ENCODE measurements at places on chromosomes 12 and 14. TPM values are rescaled to one million over a fixed set of nuclear protein-coding genes. Genes with fewer than 3 reads are reported as not detected.
A peak's percentile ranks its signal among the peaks of the same experiment; 100 is the strongest.

The FAM222A gene
- total RNA-seq = 5.5 TPM

DNA sequence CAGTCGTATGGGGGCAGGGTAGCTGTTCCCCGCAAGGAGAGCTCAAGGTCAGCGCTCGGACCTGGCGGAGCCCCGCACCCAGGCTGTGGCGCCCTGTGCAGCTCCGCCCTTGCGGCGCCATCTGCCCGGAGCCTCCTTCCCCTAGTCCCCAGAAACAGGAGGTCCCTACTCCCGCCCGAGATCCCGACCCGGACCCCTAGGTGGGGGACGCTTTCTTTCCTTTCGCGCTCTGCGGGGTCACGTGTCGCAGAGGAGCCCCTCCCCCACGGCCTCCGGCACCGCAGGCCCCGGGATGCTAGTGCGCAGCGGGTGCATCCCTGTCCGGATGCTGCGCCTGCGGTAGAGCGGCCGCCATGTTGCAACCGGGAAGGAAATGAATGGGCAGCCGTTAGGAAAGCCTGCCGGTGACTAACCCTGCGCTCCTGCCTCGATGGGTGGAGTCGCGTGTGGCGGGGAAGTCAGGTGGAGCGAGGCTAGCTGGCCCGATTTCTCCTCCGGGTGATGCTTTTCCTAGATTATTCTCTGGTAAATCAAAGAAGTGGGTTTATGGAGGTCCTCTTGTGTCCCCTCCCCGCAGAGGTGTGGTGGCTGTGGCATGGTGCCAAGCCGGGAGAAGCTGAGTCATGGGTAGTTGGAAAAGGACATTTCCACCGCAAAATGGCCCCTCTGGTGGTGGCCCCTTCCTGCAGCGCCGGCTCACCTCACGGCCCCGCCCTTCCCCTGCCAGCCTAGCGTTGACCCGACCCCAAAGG, 804 bp downstream of the GAPDH start:
- H3K27ac ChIP-seq = peak overlapping the region; percentile 96
- H3K4me3 ChIP-seq = peak overlapping the region; percentile 84
- peak; percentile 81 for DNase-seq
- H3K27me3 ChIP-seq = no peaks in the 10 kb centered on the region
- H3K36me3 ChIP-seq = peaks cover 71% of the 10 kb centered on the region

DNA sequence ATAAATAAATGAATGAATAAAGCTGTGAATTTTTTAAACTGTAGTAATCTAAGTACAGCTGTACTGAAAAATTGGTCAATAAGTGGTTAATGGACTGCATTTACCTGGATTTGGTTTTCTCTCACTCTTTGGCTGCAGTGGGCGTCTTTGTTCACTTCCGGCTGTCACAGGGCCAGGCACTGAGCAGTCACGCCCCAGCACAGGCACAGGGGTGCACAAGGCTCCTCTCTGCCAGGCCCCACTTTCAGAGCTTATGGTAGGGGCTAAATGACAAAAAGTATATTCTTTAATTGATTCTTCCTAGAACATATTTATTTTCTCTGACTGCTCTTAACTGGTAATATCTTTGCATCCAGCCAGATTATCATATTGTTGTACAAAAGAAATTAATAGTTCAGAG, 70.6 kb upstream of the DYNC1H1 start:
- DNase-seq = no peak
- no peaks in the 10 kb centered on the region for H3K27me3 ChIP-seq
- H3K4me3 ChIP-seq = no peak overlapping the region
- peaks cover 33% of the 10 kb centered on the region for H3K36me3 ChIP-seq

- no peaks in the 10 kb centered on the region for H3K4me1 ChIP-seq
- no peak overlapping the region for H3K4me3 ChIP-seq
- no peaks in the 10 kb centered on the region for H3K27me3 ChIP-seq
- DNase-seq = no peak
- H3K27ac ChIP-seq = no peak overlapping the region
- H3K36me3 ChIP-seq = no peaks in the 10 kb centered on the region
Measured at GRCh38 chr12:58326534-58326933, 385.2 kb downstream of the ATP23 start.

The NOS1 gene
- 18.0 TPM for total RNA-seq

The SLC25A21 gene
- total RNA-seq = 4.3 TPM

DNA sequence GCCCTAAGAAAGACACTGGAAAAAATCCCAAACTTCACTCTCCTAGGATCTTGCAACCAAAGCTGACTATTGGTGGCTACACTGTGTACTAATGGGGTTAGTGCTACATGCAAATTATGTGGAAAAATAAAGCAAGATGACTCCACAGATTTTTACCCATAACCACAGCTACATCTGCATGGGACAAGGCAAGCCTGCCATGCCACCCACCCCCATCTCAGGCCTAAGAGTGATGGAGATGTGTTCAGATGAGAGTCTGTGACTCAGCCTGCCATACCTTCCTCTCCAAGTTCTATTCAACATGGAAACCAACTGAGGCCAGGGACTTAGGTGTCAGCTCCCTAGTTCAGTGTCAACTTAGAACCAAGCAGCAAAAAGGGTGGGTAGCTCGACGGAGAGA, 206.2 kb downstream of the PELI2 start:
- H3K27ac ChIP-seq = no peak overlapping the region
- no peak for DNase-seq
- H3K4me1 ChIP-seq = peaks cover 3% of the 10 kb centered on the region
- H3K4me3 ChIP-seq = no peak overlapping the region
- no peaks in the 10 kb centered on the region for H3K36me3 ChIP-seq

The DIP2B gene
- 37.2 TPM for total RNA-seq

- DNase-seq = no peak
- no peaks in the 10 kb centered on the region for H3K27me3 ChIP-seq
- H3K36me3 ChIP-seq = no peaks in the 10 kb centered on the region
- no peak overlapping the region for H3K4me3 ChIP-seq
Measured at GRCh38 chr12:32494656-32495055, 95.3 kb downstream of the FGD4 start.

GRCh38 chr14:65815127-65815526, 402.6 kb downstream of the FUT8 start:
- H3K4me1 ChIP-seq = no peaks in the 10 kb centered on the region
- no peaks in the 10 kb centered on the region for H3K27me3 ChIP-seq
- no peaks in the 10 kb centered on the region for H3K36me3 ChIP-seq
- H3K27ac ChIP-seq = no peak overlapping the region
- DNase-seq = no peak

The OR6C1 gene
- not detected for total RNA-seq

GRCh38 chr14:75427482-75428229, at the start of gene JDP2:
Gene JDP2, plus strand, starts transcription at chr14:75428022. Its CDS starts 9,899 bp downstream, at chr14:75437921.
- peaks cover 10% of the 10 kb centered on the region for H3K4me1 ChIP-seq
- no peaks in the 10 kb centered on the region for H3K27me3 ChIP-seq
- DNase-seq = peak; percentile 66
- H3K27ac ChIP-seq = peak within 1 kb of the TSS; percentile 78
- H3K4me3 ChIP-seq = peak within 1 kb of the TSS; percentile 77

GRCh38 chr12:45687081-45688015, 42.2 kb upstream of the ARID2 start:
- DNase-seq = no peak
- H3K27ac ChIP-seq = no peak overlapping the region
- H3K27me3 ChIP-seq = no peaks in the 10 kb centered on the region
- no peaks in the 10 kb centered on the region for H3K36me3 ChIP-seq
- H3K4me1 ChIP-seq = peaks cover 6% of the 10 kb centered on the region

- H3K36me3 ChIP-seq = no peaks in the 10 kb centered on the region
- no peaks in the 10 kb centered on the region for H3K4me1 ChIP-seq
- DNase-seq = no peak
- no peak overlapping the region for H3K27ac ChIP-seq
- no peak overlapping the region for H3K4me3 ChIP-seq
Measured at GRCh38 chr12:15815730-15816129, 26.5 kb upstream of the EPS8 start.

GRCh38 chr14:65074449-65075150, 27.7 kb downstream of the MAX start:
- H3K27me3 ChIP-seq = no peaks in the 10 kb centered on the region
- H3K4me3 ChIP-seq = no peak overlapping the region
- no peaks in the 10 kb centered on the region for H3K4me1 ChIP-seq
- peaks cover 11% of the 10 kb centered on the region for H3K36me3 ChIP-seq

GRCh38 chr12:68805592-68806120, 2.3 kb upstream of the MDM2 start:
- peaks cover 17% of the 10 kb centered on the region for H3K36me3 ChIP-seq
- H3K27ac ChIP-seq = no peak overlapping the region
- DNase-seq = no peak
- no peaks in the 10 kb centered on the region for H3K4me1 ChIP-seq

GRCh38 chr14:98177551-98177950, 1094.4 kb downstream of the BCL11B start:
- no peak overlapping the region for H3K4me3 ChIP-seq
- no peak overlapping the region for H3K27ac ChIP-seq
- no peaks in the 10 kb centered on the region for H3K36me3 ChIP-seq
- H3K4me1 ChIP-seq = no peaks in the 10 kb centered on the region
- DNase-seq = no peak

The TCHP gene
- total RNA-seq = 40.4 TPM

DNA sequence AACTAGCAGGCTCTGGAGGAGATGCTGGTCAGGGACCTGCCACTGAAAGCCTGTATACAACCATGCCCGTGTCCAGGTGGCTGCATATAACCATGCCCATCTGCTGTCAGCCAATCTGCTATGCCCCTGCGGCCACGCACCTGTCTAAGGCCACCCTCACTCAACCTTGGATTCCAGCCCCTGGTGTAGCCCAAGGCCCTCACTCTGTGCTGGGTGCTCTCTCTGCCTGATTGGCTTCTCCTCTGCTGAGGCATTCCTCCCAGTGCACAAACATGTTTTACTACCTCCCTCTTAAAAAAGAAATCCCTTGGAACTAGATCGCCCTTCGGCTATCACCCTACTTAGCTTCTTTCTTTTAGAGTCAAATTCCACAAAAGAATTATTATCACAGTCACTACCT, 45.5 kb downstream of the ZFP36L1 start:
- H3K4me3 ChIP-seq = no peak overlapping the region
- no peak for DNase-seq
- H3K27me3 ChIP-seq = no peaks in the 10 kb centered on the region
- peaks cover 20% of the 10 kb centered on the region for H3K4me1 ChIP-seq

DNA sequence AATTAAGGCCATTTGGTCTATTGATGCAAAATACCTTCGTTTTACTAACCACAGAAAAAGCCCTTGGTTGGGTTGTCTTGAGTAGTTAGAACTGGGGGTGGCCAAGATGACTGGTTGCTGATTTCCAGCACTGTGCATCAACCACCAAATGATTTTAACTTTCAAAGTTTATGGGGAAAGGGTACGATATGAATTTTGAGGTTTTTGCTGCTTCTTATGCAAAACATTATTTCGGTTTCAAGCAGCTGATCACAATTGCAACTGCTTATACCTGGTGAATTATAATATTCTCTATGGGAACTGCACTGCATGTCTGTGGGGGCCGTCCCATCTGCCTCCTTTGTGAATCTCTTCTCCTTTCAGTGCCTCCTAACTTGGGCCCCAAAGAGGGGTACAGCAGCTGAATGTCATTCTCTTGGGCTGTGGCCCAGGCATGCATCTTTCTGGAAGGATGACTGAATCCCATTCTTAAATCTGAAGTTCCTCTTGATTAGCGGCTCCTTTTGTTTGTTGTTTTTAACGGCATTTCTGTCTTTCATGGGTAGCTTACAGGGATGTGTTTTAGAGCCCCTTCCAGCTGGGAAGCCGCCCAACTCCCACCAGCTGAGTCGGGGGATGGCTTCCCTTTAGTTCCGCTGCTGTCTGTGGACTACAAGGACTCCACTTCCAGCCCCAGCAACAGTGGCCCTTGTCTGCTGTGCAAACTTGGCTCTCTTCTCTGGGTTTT, 479.8 kb downstream of the ZFP36L1 start:
- H3K4me1 ChIP-seq = peaks cover under 1% of the 10 kb centered on the region
- no peak for DNase-seq
- no peaks in the 10 kb centered on the region for H3K27me3 ChIP-seq
- no peak overlapping the region for H3K27ac ChIP-seq
- no peaks in the 10 kb centered on the region for H3K36me3 ChIP-seq
- H3K4me3 ChIP-seq = no peak overlapping the region

- DNase-seq = no peak
- no peak overlapping the region for H3K27ac ChIP-seq
- no peak overlapping the region for H3K4me3 ChIP-seq
- H3K36me3 ChIP-seq = no peaks in the 10 kb centered on the region
Measured at GRCh38 chr12:95642583-95642982, 91.3 kb upstream of the USP44 start.

GRCh38 chr12:48980389-48980952, 2.3 kb downstream of the WNT1 start:
- no peak overlapping the region for H3K27ac ChIP-seq
- H3K4me1 ChIP-seq = peaks cover 35% of the 10 kb centered on the region
- peaks cover 78% of the 10 kb centered on the region for H3K27me3 ChIP-seq
- no peaks in the 10 kb centered on the region for H3K36me3 ChIP-seq
- peak overlapping the region; percentile 32 for H3K4me3 ChIP-seq

- H3K4me1 ChIP-seq = no peaks in the 10 kb centered on the region
- H3K36me3 ChIP-seq = no peaks in the 10 kb centered on the region
- H3K27ac ChIP-seq = no peak overlapping the region
- H3K4me3 ChIP-seq = no peak overlapping the region
- DNase-seq = no peak
Measured at GRCh38 chr14:59986556-59987059, 66.7 kb downstream of the LRRC9 start.

- H3K27ac ChIP-seq = peak overlapping the region; percentile 33
- no peak for DNase-seq
- H3K27me3 ChIP-seq = no peaks in the 10 kb centered on the region
- H3K4me1 ChIP-seq = peaks cover 17% of the 10 kb centered on the region
- peak overlapping the region; percentile 94 for H3K4me3 ChIP-seq
Measured at GRCh38 chr12:45732250-45732649, 2.7 kb downstream of the ARID2 start.

DNA sequence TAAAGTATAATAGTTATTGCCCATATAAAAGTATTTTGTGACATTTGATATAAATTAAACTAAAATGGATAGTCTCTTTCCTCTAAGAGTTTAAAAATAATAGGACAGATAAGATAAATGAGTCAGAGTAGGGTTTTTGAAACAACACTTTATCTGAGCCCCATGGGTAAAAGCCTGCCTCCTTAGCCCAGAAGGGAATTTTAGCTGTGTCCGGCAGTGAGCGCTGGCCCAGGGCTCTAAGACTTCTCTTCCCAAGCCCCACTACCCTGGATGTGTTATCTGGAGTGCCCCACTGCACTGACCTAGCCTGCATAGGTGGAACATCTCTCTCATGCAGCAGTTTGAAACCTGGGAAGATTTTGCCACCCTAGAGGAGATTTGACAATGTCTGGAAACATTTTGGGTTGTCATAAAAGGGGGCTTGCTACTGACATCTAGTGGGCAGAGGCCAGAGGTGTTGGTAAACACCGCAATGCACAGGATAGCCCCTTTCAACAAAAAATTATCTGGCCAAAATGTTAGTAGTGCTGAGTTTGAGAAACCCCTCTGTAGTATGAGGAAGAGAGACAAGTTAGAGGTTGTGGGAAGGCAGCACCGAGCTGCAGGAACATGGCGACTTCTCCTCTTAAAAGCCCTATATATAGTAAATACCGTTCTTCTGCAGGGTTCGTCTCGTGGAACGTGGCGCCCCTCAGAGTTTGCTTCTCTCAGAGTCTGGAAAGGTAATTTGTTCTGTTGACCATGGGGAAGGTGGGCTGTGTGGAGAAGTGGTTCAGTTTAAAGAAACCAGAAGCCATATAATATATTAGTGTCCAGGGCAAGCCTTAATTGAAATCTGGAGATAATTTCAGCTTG, 29.3 kb upstream of the ATF1 start:
- no peak overlapping the region for H3K27ac ChIP-seq
- DNase-seq = peak; percentile 72
- no peak overlapping the region for H3K4me3 ChIP-seq
- H3K36me3 ChIP-seq = peaks cover 30% of the 10 kb centered on the region
- no peaks in the 10 kb centered on the region for H3K27me3 ChIP-seq

GRCh38 chr12:106918746-106919145, 37.0 kb upstream of the TMEM263 start:
- H3K4me3 ChIP-seq = no peak overlapping the region
- H3K27me3 ChIP-seq = no peaks in the 10 kb centered on the region

- H3K36me3 ChIP-seq = no peaks in the 10 kb centered on the region
- no peak overlapping the region for H3K4me3 ChIP-seq
Measured at GRCh38 chr12:114884575-114884974, 200.6 kb upstream of the TBX3 start.

All from A673 (cell line).